ENCODE measurements at places on chromosomes 2 and 18.

GRCh38 chr18:10453806-10454680 lies at the start of gene APCDD1:
Gene APCDD1, plus strand, starts transcription at chr18:10454635. Its CDS starts 347 bp downstream, at chr18:10454982.
- no peak for DNase-seq

DNA sequence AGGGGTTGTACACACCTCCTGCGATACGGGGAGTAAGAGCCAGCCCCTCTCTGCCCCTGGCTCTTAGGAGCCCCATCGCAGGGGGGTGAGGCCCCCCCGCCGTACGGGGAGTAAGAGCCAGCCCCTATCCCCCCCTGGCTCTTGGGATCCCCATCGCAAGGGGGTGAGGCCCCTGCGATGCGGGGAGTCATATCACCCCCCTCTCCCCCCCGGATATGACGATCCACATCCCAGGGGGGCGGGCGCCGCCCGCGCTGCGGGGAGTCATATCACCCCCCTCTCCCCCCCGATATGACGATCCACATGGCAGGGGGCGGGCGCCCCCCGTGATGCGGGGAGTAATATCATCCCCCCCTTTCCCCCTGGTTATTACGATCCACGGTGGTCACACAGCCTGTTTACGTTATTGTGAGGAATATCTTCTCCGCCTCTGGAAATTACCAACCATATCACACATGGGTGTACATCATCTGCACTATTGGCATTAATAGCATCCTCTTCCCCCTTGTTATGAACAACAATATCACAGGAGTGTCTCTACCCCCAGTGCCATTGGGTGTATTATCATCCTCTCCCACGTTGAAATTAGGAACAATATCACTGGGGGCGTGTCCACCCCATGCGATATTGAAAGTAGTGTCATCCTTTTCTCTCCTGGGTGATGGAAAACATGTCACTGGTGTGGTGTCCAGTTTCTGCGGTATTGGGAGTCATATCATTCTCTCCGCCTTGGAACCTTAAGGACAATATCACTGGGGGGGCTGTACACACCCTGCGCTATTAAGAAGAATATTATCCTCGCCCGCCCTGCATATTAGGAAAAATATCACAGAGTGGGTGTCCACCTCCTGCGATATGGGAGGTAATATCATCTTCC lies 24.7 kb upstream of the NAGK start:
- DNase-seq = no peak

DNA sequence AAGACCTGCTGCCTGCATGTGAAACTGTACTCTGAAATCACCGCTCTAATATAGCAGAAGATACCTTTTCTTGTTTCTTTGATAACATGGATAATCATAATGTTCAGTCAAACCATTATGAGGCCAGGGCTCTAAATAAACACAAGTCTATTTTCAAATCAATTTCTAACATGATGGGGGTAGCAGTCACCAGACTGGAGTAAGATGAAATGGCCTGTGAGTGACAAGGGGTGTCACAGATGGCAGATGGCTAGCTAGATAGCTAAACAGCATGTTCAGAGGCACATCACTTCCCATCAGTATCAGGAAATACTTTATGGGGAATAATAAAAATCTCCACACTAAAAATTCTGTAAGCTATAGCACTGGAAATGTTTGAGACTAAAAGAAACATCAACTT lies 14.0 kb downstream of the MBD2 start:
- DNase-seq = no peak

GRCh38 chr2:47079515-47080412 lies 75.3 kb downstream of the STPG4 start:
- DNase-seq = no peak

DNA sequence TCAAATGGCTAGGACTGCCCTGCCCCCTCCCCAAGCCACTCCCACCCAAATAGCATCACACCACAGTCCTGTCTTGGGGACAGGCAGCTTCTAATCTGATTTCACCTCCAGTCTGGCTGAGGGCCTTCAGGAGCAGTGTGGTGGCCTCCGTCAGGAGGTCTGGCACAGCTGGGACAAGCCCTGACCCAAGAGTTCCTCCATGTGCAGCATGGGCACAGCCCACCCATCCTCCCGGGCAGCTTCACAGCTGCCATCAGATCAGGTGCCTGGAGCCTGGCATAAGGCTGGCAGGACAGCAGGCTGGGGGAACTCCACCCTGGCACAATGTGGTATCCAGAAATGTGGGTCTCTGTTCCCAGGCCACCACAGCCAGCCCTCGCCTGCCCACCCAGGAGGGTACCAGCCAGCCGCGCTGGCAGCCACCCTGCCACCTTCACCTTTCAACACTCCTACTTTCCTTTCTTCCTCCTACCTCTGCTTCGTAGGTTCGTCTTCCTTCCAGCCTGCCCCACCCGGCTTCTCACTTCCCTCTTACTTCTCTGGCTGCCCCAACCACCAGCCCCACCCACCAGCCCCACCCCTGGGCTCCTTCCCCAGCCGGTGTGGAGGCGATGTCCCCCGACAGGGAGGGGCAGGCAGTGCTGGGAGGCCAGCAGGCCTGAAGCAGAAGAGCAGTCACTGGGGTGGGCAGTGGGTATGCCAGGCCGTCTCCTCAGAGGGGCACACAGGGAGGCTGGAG lies at the start of gene CAPG:
TSS of gene CAPG (minus strand) at position 522 of the 739 bp plus-strand sequence. CDS start 8,221 bp downstream, outside the sequence.
- no peak for DNase-seq

GRCh38 chr2:196586511-196586991 lies 53.0 kb upstream of the CCDC150 start:
- no peak for DNase-seq

DNA sequence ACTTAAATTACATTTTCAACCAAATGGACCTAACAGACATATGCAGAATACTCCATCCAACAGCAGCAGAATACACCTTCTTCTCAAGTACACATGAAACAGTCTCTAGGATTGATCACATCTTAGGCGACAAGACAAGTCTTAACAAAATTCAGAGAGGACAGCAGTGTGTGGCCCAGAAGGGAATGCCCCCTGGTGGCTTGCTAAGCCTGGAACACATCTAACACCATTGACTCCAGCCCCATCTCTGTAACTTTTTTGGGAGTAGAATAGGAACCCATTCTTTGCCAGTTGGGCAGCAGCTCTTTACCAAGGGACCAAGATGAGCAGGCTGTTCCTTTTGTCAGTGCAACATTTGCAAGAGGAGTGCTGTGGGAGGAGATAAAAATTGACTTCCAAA lies 249.9 kb downstream of the PLCL1 start:
- DNase-seq = no peak

GRCh38 chr2:173578404-173579107 lies 223.9 kb downstream of the CDCA7 start:
- no peak for DNase-seq

DNA sequence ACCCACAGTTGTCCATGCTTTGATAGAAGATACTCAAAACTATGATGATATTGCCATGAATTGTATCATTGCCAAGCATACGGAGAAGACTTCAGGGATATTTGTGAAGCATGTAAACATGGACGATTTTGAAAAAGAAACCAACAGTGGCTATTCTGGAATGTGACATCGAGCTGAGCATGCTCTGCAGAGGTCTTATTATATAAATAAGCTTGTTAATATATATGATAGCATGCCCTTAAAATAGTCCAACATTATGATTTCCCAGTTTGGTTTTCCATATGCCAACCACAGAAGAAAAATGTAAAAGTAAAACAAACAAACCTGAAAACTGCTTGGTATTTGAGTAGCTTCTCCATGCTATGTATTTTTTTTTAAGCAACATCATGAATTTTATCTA lies 159.1 kb downstream of the LNPK start:
- DNase-seq = no peak

- DNase-seq = no peak
Measured at GRCh38 chr2:100406120-100406508, 11.4 kb downstream of the CHST10 start.

DNA sequence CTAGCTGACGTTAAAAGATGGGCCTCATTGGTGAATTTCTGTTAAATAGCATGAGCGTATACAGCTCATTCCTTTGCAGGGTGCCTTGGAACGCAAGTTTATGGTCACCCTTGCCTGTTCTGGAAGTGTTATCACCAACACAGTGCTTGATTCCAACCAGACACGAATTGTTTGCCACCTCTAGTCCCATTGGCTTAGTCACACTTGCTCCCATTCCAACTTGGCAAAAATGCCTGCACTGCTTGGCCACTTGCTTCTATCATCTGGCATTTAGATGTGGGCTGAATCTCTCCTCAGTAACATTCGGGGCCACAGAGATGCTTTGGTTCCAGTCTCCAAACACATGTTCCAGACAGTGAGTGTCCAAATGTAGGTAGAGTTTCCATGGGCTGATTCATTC lies 27.5 kb upstream of the ACVR1 start:
- no peak for DNase-seq

Data from NCI-H1105 (cell line).